ENCODE measurements at places on chromosomes 11 and 22. TPM values are rescaled to one million over a fixed set of nuclear protein-coding genes. Genes with fewer than 3 reads are reported as not detected.

DNA sequence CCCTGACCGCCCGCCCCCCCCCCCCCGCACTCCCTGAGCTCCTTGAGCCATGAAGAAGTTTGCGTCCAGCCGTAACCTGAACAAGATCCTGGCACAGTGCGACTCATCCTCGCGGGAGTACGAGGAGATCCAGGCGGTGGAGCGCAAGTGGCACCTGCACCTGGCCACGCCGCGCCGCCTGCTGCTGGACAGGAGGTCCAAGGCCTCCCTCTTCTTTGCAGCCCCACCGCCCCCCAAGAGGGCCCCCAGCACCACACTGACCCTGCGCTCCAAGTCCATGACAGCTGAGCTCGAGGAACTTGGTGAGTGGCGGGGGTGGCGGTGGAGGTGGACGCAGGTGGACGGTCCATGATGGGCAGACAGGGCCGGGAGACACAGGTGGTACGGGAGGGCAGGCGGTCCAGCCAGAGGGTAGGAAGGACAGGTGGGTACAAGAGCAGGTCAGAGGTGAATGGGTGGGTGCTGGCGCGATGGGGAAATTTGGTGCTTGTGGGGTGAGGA lies 32.1 kb upstream of the ACR start:
- ATAC-seq: no peak

DNA sequence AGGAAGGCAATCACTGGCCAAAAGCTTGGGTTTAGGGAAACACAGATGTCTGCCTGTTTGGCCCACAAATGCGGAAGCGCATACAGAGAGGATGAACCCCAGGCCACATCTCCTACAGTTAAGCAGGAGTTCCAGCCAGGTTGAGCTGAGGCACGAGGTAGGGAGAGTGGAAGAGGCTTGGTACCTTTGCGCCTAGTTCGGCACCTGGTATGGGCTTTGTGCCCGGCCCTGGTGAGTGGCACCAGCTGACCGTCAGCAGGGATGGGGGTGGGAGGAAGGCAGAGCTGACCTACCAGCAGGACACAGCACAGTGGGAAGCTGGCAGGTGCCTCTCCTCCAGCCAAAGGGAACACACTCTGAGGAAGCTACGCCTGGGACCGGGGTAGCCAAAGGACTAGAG lies 57.6 kb downstream of the KCNC1 start:
- no peak for ATAC-seq

GRCh38 chr22:49566141-49566541 lies 261.5 kb downstream of the BRD1 start:
- no peak for ATAC-seq

DNA sequence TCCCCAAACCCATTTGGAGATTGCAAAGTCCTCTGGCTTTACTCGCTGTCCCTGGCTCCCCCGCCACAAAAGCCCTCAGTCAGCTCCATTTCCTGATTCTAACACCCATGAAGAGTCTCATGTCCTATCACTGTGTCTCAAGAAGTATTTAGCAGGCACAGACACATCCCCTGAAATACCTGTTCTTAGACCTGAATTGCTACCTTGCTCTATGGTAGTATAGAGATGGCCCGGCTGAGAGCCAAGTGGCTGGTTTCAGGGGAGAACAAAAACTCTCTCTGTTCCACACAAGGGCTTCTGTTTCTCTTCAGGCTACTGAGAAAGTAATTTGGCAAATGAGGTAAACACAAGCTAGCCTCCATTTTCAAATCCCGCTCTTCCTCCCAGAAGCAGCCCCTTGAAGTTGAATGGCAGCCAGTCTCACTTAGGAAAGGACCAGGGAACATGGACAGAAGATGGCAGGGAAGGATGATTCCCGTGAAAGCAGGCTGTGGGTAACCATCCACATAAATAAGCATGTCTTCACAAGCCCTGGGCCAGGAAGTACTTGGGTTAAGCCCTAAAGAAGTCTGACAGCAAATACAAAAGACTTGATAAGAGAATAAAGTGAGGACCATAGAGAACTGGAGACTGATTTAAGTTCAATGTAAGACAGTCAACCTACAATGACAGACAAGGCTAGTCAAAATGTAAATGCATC lies 137.8 kb downstream of the C11orf58 start:
- ATAC-seq: no peak

DNA sequence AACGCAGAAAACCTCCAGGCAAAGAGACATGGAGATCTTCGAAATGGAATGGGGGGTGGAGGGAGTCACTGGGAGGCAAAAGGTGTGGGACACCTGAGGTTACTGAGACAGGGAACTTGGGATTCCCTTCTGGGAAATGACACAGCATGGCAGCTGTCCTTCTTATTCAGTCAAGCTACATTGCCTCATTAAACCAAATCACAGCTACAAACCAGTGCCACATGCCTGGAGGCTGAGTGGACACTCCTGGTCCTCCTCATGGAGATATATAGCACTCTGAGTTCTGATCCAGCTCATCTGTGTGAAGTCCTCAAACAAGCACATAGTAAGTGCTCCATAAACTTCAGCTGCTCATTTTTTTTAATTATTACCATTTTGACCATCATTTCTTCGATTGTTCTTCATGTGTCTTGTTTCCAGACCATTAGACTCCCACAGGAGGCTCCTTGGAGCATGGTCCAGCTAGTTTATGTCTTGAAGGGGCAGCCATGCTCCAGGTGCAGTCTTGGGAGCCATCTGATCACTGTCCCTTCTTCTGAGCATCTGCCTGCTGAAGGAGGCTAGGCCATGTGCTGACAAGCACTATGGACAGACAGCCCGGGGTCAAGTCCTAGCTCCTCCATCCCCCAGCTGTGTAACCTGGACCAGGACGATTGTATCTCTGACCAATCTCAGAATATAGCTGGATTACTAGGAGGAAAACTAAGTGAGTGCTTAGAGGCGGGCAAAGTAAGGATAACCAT lies 9.7 kb upstream of the FXYD2 start:
- ATAC-seq: no peak

DNA sequence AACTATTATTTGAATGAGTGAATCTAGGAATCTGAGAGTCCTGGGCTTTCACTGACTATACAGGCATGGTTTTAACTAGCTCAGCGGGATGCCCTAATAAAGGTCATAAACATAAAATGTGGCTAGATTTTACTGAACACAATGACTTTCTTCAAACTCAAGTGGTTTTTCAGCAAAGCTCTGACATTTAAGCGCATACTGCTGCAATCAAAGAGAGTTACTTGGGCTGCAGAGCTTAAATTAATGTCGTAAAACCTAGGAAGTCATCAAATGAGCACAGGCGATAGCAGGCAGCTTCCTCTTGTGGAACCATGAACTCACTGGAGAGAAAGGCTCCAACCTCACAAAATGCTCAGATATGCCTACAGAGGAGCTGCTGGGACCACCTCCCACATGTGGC lies 6.7 kb downstream of the CSNK2A3 start:
- no peak for ATAC-seq

DNA sequence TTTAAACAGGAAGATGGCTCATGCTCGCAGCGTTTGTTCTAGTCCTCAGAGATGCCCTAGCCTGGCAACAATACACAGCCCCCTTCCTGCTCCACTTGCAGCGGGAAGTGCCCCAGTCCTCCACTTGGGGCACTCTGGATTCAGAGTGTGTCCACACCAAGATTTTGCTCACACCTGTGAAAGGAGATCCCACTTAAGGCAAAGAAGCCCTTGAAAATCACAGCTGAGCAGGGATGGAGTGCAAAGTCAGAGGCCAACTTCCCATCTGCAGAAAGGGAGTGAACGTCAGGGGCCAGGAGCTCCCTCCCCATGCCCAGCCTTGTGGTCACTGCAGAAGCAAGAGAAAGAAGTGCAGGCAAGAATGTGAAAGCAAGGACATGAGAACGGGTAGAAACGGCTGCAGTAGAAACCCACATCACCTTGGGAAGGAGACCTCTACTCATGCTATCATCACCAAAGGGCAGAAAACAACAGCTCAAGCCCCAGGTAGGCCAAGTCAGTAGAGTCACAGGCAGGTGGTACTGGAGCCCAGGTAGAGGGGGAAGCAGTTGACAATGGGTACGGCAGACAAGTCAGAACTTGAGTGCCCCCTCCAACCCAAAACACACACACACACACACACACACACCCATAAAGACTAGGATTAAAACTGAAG lies 157.4 kb downstream of the BUD13 start:
- no peak for ATAC-seq

GRCh38 chr11:17604915-17605233 lies 57.8 kb downstream of the OTOG start:
- ATAC-seq: no peak

DNA sequence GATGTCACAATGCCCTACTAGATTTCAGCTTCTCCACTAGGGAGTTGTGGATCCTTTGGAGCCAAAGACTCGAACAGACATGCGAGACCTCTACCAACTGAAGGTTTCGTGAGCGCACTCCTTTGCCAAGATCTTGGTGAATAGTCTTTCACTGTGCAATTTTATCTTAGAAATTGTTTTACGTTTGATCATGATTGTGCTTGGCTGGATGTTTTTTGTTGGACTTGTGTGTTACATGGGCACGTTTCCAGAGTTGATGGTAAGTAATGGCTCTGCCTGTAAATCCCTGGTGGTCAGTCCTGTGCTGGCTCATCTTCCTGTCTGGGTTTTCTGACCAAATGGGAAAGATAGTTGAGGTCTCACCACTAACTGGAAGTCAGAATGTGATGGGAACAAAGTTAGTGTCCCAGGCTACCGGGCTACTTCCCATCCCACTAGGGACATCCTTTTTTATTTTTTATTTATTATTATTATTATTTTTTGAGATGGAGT lies at the start of gene MISFA:
MISFA (plus strand) TSS at position 51 of the 492 bp plus-strand sequence; CDS start at position 191, 140 bp downstream.
- no peak for ATAC-seq

DNA sequence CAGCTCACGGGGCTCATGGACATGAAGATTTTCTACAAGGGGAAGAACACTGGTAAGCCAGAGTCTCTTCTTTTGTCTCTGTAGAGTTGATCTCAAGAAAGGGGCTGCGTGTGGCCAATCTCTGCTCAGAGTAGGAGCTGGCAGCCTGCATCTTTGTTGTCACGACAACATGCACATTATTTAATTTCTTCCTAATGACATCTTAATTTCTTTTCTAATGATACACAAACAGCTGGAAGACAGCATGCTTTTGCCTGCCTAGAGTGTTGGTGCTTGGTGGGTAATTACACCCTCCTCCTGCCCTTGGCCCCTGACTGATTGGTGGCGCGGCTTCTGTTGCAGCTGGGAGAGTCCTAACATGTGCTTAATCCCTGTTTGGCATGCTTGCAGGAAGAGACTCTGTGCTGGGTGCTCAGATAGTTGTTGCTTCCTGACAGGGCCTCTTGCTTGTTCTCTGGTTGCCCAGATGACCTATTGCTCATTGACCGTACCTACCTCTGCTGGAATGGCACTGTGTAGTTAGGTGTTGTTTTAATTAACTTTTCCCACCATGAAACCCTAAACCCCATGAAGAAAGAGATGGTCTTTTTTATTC lies 106.9 kb upstream of the SORL1-AS1 start:
- no peak for ATAC-seq

DNA sequence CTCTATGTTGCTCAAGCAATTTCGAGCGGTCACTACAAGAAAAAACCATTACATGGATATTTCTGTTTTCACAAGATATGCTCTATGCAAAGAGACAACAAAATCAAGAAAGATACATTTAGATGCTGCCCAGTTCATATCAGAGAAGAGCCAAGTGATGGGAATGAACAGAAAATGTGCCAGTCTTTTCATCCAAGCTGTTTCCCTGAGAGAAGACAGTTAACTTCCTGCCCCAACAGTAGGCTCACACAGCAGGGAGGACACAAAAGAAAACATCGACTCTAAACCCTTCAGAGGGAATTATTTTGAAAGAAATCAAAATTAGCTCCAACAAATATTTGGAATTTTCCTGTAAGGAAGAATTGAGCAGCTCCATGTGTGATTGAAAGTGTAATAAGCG lies 11.6 kb downstream of the JAML start:
- ATAC-seq: no peak

- ATAC-seq: no peak
These were observed 9.3 kb upstream of the CEP295 start for GRCh38 chr11:93652161-93652597.

GRCh38 chr11:27571154-27571810 lies 64.7 kb upstream of the LIN7C start:
- no peak for ATAC-seq

DNA sequence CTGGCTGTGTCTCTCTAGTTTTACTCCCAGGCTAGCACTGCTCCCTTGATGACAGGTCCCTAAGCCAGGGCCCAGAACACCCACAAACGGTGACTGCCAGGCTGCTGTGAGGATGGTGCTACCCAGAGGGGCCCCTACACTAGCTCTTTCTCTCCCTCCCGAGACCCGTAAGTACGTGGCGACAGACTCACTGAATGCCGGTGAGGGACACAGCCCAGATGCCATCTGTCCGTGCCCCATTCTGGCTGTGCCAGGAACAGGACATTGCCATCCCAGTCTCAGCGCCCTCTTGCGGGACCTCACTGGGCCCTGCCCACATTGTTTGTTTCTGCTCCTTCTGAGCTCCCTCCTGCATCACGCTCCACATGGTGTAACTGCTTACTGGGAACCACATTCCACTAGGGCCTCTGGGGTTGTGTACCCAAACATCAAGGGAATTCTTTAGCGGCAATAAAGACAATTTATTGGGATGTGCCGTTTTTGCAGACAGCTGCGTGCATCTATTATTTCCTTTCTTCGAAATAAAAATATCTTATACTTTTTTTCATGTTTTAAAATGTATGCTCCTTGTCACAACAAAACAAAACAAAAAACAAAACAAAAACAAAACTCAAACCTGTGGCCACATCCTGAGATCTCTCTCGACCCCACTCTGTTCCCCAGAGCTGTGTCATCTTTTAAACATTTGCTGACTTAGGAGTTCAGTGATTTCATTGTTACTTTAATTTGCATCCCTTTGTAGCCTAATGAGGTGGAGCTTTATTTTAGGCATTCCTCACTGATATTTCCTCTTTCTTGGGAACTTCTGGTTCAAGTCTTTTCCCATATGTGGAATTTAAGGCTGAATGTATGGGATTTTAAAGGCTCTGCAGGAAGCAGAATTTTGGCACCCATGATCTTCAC lies 4.4 kb upstream of the TPCN2 start:
- peak; percentile 29 for ATAC-seq

DNA sequence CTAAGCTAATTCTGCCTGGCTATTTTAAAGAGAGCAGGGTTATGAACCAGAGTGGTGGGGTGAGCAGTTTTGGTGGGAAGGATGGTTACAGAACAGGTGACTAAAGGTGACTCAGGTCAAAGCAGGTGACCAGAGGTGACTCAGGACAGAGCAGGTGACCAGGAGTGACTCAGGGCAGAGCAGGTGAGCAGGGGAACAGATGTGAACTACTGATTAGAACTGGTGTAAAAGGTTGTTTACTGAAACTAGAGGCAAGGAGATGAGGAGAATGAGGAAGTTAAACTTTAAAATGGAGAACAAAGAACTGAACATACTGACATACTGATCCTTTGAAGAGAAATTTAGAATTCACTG lies 15.4 kb upstream of the HYLS1 start:
- no peak for ATAC-seq

KCNQ1 gene
- total RNA-seq: 12.7 TPM

ARHGAP20 gene
- 5.3 TPM for total RNA-seq

SCGB1A1 gene
- not detected for total RNA-seq

TST gene
- 19.1 TPM for total RNA-seq

ANGPTL5 gene
- 0.57 TPM for total RNA-seq

MICAL2 gene
- 235 TPM for total RNA-seq
